ENCODE measurements at places on chromosomes 7 and 10.

- no peak for DNase-seq
Observed at GRCh38 chr10:19421674-19422073, 373.1 kb downstream of the MALRD1 start.

GRCh38 chr10:14299556-14299955 is 31.2 kb downstream of the FRMD4A start:
- DNase-seq = no peak

- no peak for DNase-seq
Observed at GRCh38 chr10:28317760-28318159, 14.9 kb upstream of the MPP7 start.

- no peak for DNase-seq
Observed at GRCh38 chr10:2143213-2143835, 406.0 kb upstream of the ADARB2 start.

GRCh38 chr10:102675011-102675665 is 30.9 kb downstream of the TRIM8 start:
- DNase-seq = no peak

DNA sequence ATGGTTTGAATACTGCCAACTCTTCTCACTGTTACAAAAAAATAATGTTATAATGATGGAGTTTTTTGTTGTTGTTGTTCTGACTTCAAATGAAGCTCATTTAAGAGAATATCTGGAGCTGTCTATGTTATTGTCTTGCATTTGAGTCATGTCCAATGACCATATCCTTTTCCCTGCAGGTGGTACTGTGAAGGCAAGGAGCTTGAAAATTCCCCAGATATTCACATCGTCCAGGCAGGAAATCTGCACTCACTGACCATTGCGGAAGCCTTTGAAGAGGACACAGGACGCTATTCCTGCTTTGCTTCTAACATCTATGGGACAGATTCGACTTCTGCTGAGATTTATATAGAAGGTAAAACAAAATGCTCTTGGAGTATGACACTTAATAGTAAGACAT is 33.5 kb downstream of the MYPN start:
- DNase-seq = no peak

GRCh38 chr10:59823751-59824150 is 70.5 kb upstream of the MRLN start:
- no peak for DNase-seq

DNA sequence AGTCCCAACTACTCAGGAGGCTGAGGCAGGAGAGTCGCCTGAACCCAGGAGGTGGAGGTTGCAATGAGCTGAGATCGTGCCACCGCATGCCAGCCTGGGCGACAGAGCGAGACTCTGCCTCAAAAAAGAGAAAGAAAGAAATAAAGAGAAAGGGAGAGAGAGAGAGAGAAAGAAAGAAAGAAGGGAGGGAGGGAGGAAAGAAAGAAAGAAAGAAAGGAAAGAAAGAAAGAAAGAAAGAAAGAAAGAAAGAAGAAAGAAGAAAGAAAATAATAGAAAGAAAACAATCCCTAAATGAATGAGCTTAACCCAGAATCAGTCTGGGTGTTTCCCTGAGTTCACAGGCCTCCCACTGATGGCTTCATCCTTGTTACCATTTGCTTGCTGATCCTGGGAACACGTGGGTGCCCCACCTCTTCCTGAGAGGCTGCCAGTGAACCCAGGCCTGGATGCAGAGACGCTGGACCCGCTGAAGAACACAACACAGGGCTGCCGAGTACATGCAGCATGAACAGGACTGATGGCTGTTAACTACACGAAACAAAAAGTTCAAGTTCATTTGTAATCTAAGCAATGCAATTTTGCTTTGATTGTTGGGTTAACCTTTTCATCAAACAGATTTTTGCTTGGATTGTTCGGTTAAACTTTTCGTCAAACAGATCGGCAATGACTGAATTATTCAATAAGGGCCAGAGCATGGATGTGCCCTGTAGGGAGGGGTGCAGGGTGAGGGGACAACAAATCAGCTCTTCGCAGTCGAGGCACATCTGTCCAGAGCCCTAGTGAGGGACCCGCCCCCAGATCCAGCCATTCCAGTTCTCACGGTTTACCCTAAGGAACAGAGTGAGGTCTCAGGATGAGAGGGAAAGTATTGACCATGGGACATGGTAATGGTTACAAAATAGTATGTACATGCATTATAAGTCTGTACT is 11.5 kb downstream of the NPFFR1 start:
- DNase-seq = no peak

DNA sequence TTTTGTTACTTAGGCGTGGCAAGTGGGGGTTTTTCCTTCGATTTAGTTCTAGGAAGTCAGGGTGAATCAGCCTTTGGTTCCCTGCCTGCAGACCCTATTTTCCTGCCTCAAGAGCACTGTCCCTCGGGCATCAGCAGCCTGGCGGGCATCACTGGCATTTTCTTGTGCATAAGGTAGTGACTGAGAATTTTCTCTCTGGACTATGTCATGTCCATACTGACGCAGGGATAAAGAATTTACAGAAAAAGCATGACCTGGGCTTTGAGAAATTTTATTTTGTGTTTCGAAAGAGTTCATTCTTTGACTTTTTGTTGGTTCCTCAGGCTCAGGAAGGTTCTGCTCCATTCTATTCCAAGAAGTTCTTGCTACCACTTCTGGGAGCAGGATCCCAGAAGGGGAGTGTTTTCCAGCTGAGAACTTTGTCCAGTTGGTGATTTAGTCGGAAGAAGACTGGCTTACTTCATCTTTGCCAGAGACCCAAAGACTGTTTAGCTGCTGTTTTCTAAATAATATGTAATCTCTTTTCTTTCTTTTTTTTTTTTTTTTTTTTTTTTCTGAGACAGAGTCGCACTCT is 213.9 kb upstream of the SH2B2 start:
- DNase-seq = no peak

DNA sequence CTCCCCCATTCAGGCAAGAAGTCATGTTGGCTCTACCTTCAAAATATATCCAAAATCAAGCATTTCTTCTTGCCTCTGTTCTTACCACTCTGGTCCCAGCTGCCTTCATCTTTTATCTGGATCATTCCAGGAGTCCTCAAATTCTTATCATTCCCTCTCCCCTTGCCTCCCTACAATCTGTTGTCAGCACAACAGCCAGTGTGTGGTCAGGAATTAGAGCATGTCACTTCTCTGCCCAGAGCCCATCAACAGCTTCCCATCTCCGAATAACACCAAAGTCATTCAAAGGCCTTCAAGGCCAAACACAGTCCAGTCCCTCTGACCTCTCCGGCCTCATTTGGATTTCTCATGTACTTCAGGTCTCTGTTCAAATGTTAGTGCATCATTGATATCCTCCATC is 70.4 kb downstream of the DENND11 start:
- DNase-seq = no peak

DNA sequence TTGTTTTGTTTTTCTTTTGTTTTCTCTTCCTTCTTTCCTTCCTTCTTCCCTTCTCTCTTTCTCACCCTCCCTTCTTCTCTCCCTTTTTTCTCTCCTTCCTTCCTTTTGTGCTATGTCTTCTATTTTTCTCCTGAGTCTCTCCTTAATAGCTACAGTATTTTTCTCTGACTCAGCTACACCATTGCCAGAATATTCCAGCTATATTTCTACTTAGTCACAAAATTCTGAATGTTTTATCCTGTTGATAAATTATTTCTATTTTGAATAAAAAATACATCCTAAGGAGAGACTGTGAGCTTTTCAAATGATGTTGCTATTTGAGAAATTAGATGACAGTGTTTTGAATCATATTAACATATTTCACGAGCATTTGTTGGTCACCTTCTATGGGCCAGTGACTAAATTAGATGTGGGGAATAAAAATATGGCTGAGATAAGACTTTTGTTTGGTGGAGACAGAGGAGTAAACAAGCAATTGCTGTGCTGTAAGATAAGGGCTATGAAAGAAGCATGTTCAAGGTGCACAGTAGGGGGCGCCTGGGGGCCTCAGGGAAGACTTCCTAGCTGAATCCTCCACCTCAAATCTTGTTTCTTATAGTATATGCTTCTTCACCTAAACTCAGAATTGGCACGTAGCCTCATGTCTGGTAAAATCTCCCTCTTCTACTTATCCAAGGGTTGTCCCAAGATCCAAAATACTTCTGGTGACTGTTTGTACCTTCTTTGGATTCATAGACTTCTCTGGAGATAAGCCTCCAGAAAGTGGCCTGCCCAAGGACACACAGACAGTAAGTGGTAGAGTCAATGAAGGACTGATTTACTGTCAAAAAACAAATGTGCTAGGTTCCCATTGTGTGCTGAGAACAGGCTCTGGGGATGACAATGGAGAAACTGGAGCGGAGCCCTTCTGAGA is 115.5 kb upstream of the CREB5 start:
- no peak for DNase-seq

DNA sequence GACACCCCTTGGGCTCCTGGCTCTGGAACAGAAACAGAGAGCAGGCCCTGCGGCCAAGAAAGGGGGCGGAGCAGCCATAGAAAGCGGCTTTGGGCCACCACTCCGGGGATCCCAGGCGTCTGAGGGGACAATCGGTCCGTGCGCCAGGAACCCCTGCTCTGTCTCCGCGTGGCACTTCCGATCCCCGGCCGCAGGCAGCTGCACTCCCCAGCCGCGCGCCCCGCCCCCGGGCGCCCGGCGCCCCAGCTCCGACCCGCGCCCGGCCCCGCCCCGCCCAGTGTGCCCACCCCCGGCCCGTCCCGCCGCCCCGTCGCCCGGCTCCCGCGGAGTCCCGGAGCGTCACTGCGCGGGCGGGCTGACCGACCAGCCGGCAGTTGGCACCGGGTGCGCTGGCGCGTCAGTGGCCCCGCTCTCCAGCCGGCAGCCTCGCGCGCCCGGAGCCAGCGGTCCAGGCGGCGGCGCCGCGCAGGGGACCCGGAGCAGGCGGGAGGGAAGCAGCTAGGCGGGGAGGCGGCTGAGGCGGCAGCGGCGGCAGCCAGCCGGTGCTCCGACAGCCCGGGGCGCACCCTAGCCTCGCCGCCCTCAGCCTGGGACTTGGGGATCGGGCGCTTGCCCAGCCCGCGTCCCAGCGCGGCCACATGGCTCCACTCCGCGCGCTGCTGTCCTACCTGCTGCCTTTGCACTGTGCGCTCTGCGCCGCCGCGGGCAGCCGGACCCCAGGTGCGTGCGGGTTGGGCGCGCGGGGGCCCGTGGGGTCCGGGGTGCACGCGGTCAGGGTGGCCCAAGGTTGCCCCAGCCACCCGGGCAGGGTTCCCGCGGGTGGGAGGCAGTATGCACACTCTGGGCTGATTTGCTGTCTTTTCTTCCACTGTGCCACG is at the start of gene ADAMTS14:
ADAMTS14 (plus strand) TSS at position 342 of the 878 bp plus-strand sequence; CDS start at position 639, 297 bp downstream.
- DNase-seq = no peak

DNA sequence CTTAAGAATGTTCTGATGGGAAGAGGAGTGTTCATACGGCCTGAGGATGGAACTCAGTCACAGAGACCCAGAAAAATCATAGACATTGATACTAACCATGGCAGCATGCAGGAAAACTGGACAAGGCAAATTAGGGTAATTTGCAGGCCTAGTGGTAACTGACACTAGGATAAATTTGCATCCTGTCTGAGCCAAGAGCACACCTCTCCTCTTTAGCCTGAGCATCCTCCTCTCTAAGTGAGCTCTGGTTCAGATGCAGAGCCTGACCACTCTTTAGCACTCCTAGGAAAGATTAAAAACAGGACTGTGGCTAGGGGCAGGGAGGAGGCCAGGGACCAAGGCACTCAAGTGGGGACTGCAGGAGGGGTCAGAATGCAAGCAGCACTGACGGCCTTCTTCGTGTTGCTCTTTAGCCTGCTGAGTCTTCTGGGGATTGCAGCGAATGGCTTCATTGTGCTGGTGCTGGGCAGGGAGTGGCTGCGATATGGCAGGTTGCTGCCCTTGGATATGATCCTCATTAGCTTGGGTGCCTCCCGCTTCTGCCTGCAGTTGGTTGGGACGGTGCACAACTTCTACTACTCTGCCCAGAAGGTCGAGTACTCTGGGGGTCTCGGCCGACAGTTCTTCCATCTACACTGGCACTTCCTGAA is at the start of gene TAS2R41:
TAS2R41 (plus strand) TSS at position 373 of the 650 bp plus-strand sequence; CDS start at position 373, 0 bp downstream.
- no peak for DNase-seq

DNA sequence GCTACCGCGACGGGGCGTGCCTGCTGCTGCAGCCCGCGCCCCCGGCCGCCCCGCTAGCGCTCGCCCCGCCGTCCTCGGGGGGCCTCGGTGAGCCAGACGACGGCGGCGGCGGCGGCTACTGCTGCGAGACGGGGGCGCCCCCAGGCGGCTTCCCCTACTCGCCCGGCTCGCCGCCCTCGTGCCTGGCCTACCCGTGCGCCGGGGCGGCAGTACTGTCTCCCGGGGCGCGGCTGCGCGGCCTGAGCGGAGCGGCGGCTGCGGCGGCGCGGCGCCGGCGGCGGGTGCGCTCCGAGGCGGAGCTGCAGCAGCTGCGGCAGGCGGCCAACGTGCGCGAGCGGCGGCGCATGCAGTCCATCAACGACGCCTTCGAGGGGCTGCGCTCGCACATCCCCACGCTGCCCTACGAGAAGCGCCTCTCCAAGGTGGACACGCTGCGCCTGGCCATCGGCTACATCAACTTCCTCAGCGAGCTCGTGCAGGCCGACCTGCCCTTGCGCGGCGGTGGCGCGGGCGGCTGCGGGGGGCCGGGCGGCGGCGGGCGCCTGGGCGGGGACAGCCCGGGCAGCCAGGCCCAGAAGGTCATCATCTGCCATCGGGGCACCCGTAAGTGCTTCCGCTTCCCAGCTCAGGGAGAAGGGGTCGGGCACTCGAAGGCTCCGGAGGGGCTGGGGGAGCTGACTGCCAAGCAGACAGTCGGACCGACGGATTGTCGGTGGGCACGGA is 761 bp downstream of the PTF1A start:
- DNase-seq = no peak

- no peak for DNase-seq
Observed at GRCh38 chr10:98855403-98856189, 380.1 kb downstream of the HPSE2 start.

DNA sequence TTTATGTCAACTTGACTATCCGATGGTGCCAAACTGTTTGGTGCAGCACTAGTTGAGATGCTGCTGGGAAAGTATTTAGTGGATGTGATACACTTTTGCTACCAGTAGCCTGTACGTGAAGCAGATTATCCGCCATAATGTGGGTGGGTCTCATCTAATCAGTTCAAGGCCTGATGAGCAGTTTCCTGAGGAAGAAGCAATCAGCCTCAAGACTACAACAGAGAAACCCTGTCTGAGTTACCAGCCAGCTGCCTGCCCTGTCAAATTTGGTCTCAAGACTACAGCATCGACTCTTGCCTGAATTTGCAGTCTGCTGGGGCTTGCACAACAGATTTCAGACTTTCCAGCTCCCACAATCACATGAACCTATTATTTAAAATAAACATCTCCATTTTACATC is 10.9 kb upstream of the RBP3 start:
- DNase-seq = no peak

DNA sequence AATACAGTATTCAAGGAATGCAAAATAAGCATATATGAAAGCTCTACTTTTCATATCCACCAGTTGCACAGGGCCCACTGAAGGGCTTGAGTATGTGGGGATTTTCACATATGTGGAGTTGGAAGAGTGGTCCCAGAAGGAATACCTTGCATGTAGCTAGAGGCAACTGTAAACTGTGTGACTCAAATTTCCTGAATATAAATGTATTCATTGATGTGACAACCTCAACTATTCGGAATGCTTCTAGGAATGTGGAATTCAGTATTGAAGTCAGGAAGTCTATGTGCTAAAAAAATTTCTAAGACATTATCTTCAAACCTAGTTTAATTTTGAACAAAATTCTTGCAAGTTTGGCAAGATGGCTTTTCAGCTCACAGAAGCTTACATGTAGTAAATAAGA is 695.5 kb upstream of the SEMA3D start:
- DNase-seq = no peak

- no peak for DNase-seq
Observed at GRCh38 chr10:12228851-12229250, 32.9 kb downstream of the CDC123 start.

- DNase-seq = no peak
Observed at GRCh38 chr10:55065185-55065584, 264.2 kb upstream of the PCDH15 start.

Measured in activated CD8-positive, alpha-beta memory T cell treated with anti-CD3 and anti-CD28 coated beads for 1 hour (primary cell).